ENCODE measurements at places on chromosomes 2 and 18.

DNA sequence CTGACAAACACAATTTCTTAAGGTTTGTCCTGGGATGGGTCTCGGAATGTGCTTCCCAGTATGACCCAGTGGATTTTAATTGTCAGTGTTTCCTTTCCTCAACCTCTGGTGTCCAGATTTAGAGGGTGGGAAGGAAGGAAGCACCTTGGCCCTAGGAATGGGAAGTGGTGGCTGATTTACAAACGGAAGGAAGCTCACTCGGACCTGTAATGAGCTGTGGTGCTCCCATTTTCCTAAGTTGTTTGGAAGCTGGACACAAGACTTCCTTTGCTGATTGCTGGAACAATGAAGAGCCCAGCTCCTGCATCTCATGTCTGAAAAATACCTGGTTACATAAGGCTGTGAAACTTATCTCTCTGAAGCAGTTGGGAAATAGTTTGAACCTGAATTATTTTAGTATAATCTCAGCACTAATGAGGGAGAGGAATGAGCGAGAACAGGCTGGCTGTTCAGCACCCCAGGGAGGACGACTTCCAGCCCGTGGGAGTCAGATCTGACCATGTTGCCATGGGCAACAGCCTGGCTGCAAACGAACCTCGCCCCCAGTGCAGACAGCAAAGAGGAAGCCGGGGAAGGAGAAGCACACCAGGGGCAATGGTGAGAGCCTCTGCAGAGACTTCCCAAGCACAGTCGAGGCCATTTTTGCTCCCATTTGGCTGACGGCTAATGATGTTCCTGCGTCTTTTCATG lies 74.4 kb upstream of the ASB18 start:
- DNase-seq = peak; percentile 4

GRCh38 chr2:118856978-118857676 lies 9.7 kb upstream of the EN1 start:
- DNase-seq = no peak

GRCh38 chr18:6482198-6482977 lies 67.7 kb upstream of the L3MBTL4 start:
- DNase-seq = no peak

- peak; percentile 27 for DNase-seq
Observed at GRCh38 chr18:78430131-78430758, 549.4 kb upstream of the SALL3 start.

All from DMS79 treated with DMSO at 0.1 percent for 48 hours (cell line).